ENCODE measurements at places on chromosomes 5 and 9.

DNA sequence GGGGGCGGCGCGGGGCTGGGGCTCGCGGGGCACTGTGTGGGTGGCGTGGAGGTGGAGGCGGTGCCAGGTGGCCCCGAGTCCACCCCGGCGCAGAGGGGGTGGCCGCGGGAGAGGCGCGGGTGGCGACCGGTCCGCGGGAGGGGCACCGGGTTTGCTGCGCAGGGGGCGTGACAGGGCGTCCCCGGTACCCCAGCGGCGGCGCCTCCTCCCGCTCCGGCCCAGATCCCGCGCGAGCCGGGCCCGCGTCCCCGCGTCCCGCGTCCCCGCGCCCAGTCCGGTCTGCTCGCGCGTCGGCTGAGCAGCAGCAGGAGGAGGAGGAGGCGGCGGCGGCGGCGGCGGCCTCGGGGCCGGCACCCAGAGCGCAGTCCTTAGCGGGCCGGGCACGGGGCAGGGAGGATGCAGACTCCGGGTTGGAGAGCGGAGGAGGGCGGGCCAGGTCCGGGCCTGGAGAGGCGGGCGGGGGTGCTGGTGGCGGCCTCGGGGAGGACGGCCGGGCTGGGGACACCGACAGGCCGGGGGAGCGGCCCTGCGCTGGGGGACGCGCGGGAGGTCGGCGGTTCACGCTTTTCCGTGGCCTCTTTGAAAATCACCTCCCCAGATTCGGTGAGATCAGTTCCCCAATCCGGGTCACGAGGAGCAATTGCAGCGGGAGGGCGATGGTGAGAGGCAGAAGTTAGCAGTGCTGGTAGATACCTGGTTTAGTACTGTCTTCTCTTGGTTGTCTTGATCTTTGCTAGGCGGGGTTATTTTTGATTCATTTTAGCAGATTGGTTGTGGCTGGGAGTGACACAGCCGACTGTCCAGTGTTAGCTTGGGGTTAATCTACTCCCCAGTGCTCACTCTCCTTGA lies 1.7 kb downstream of the TRIO start:
- DNase-seq, result peak; percentile 49

DNA sequence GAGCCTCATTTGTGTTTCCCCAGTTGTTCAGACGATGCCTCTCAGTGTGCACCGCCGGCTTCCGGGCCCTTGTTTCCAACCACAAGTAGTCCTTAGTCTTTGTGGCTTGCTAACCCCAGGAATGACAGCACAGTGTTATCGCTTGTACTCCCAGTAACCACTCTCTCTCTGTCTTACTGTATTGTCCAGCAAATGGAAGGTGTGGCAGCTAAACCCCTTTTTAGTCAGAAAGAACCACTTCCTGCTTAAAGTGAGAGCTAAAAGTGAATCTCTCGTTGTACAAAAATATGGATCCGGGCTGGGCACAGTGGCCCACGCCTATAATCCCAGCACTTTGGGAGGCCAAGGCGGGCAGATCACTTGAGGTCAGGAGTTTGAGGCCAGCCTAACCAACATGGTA lies 61.3 kb downstream of the ENC1 start:
- no peak for DNase-seq

DNA sequence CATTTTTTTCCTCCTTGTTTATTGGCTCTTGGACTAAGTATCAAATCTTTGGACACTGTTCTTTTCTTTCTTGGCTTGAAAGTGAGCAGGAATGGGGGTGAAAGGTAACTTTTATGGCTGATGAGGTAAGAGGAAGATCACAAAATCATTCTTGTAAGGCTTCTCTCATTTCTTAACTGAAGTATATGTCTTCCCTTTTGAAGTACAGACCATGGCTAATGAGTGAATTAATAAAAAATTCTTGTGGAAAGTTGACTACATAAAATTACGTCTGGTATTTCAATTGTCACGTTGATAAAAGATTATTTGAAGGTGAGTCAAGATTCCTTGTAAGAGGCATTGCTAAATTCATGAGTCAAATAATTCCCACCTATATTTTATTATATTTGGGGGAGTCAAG lies 25.1 kb downstream of the VCAN start:
- DNase-seq, result no peak

DNA sequence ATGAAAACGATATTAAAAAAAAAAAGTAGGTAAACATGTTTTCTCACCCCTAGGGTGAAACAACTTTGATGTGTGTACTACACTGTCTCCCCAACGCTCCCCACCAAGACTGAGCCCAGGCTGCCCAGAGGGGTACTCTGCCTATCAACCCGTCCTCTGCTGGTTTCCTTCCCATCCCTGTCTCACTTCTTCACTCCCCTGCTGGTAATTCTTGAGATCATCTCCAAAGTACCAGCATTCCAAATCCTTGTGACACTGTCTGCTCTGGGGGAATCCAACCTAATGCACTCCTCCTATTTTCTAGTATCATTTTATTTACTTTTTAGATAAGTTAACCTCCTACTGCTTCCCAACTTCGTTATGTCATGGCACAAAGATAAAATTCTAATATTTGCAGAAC lies 6.3 kb upstream of the APTX start:
- no peak for DNase-seq

DNA sequence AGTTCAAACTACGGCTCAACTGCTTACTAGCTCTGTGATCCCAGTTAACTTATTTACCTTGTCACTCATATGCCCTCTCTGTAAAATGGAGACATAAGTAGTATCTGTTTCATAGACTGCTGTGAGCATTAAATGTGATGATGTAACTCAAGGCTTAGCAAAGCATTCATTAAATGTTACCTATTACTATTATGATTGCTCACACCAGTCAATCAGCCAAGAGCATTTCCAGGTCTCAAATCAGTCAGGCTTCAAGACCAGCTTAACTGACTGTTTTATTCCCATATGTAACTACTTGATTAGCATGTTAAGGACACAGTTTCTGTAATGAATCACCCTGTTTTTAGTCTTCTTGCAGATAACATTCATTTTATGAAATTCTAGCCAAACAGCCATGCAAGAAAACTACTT lies 413.3 kb downstream of the MLLT3 start:
- DNase-seq, result no peak

- no peak for DNase-seq
These were observed 434.9 kb upstream of the SMARCA2 start for GRCh38 chr9:1580215-1580614.

- DNase-seq, result no peak
These were observed 80.6 kb downstream of the FBXO4 start for GRCh38 chr5:42005561-42006153.

DNA sequence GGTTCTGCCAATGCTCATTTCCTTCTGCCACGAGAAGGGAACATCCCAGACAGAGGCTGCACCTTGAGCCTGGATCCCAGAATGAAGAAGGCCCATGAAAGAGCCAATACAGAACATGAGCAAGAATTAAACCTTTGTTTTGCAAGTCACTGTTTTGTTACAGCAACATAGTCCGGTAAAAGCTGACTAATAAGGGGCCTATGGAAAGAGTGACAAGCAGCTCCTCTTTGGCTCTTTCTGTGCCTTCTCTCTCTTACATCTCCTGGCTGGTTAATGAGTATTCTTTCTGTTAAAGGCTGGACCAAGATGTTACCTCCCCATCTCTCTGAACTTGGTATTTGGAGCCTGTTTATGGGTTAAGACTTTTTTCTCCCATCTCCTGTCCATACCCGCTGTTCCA lies 10.8 kb downstream of the GFRA3 start:
- no peak for DNase-seq

DNA sequence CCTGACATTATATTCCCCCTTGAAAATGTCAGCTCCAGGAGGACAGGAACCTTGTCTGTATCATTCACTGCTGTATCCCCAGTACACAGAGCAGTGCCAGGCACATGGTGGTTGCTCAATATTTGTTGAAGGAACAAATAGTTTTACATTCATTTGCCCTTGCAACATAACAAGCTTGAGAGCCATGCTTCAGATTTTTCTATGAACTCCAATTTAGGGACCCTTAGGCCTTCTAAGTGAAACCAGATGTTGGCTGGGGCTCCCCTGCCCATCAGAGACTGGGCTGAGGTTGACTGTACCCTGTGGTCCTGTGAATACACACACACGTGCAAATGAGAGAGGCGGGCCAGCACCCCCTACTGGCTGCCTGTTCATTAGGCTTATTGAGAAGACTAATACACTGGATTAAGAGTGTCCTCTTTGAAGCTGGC lies 214.9 kb upstream of the WWC1 start:
- peak; percentile 68 for DNase-seq

- DNase-seq, result no peak
These were observed 188.6 kb downstream of the CYLC2 start for GRCh38 chr9:103183701-103184171.

- DNase-seq, result no peak
These were observed 56.9 kb upstream of the IL7R start for GRCh38 chr5:35799753-35800152.

GRCh38 chr5:57432876-57433275 lies 49.7 kb downstream of the ACTBL2 start:
- no peak for DNase-seq

DNA sequence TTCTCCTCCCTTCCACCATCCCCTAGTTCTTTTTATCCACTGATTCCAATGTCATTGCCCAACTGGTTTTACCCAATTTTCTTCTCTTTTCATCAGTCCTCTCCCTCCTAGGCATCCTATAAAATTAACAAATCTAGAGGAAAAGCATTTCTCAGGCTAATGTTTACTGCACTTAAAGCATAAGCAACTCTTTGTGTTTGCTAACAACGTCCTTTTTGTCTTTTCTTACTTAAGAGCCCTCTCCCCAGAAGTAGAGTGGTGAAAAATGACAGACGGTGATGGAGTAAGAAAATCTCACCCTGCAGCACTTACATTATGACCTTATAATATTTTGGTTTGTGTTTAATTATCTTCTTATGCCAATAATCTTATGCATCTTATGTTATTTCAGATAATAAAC lies 1.6 kb upstream of the SPATA9 start:
- no peak for DNase-seq

DNA sequence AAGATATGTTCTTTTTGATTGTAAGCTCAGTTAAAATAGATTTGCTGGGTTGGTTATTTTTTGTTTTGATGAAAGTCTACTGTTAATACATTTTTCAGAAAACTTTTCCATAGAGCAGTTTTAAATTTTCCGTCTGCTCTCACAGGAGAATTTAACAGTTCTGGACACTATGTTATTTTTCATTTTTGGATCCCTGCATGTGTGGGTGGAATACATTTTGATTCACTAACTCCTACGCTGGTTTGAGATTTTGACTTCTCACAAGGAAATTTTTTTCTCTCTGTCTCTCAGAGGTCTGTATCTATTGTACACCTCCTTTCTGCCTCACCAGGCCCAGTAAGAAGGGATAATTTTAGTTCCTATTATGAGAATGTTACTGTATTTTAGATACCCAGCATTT lies 502.4 kb downstream of the CDH10 start:
- no peak for DNase-seq

- DNase-seq, result peak; percentile 29
These were observed 17.9 kb downstream of the TMEM245 start for GRCh38 chr9:109101810-109102209.

DNA sequence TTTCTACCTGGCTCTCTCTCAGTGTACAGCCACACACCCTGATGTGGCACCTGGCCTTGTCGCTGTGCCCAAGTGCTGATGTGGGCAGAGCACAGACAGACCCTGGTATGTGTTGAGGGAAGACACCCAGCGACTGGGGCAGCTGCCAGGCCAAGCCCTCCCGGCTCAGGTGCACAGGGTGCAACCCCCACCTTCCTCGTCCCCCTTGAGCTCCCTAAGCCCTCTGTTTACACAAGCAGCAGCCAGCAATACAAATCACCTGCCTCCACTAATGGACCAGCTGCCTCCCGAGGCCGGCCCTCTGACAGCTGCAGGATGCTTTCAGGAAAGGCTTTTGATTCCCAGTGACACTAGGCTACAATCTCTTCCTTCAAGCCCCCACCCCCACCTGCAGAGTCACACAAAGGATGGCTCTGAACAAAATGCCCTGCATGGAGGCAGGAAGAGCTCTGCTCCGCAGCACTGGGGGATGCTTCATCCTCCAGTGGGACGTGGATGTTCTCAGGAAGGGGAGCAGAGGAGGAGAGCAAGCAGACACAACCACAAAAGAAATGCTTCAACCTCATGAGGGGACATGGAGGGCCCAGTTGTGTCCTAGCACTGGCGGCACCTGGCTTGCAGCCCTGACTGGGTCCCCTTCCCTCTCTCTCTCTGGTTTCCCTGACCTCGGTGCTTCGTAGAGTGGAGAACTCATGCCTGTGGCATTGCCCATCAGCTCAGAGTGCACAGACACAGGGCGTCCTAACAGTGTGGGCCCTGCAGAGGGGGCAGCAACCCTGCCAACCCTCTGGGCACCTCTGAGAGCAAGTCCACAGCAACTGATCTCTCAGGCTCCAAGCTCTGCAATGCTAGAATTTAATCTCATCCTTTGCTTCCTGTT lies 140.8 kb downstream of the BARX1 start:
- DNase-seq, result no peak

GRCh38 chr5:33929925-33930690 lies 6.1 kb upstream of the RXFP3 start:
- DNase-seq, result peak; percentile 34

DNA sequence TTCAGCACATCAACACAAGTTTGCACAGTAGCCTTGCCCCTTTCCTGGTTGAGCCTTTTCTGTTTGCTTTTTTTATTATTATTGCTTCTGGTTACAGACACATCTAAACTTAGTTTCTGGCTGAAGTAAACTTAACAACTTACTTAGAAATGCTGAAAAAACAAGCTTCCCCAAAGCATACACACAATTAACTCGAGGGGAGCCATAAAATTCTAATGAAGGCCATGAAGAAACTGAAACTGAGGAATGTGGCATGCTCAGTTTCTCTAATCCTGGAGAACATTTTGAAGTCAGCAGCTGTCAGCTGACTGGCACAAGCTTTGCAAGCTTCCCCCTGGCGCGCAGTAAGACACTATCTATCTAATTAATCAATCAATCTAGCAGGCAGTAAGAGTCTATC lies 3.7 kb downstream of the MYO10 start:
- peak; percentile 70 for DNase-seq

DNA sequence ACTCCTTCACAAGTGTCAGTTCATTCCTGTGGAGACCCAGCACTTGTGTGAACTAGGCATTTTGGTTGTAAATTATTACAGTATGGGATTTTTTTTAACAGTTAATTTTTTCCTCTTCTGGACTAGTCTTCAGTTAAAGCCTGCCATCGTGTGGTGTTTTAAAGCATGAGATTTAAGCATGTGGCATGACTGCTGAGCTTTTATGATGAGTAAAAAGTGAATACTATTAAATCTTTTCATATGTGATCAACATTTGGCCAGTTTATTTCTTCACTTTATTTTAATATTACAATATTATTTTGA lies 25.0 kb downstream of the LMNB1 start:
- no peak for DNase-seq

DNA sequence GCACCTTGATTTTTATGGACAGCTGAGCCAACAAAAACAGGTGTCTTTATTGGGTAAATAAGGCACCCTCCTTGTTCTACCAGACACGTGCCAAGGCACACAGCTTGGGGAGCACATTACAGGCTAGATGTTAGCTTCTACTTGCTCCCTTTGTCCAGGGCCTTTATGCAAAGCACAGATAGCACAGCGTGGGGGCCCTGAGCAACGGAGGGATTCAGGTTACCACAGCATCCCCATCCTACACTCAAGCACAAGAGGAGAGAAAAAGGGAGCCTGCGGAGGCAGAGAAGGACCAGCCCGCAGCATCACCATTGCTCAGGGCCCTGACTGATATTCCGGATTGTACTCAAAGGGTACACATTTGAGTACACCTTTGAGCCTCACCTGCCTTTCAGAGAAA lies 181.7 kb upstream of the KIF2A start:
- DNase-seq, result no peak

Data from ELF-1 (cell line).